ENCODE measurements at places on chromosomes 4 and X.

DNA sequence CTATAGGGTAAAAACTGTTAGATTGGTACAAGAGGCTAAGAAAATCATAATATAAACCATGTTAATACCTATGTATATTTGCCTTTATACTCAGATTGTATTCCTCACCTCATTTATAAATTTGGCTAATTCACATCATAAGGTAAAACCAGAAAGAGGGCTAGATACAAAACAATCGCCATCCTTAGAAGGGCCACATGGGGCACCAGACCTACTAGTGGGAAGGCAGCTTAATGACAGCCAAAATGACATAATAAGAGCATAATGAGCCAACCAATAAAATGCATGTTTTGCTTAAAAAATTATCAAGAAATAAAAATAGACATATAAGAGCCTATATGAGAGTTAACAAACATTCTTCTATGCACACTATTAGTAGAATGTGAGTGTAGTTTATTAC lies 107.3 kb upstream of the PRDX4 start:
- DNase-seq = no peak

- no peak for DNase-seq
Observed at GRCh38 chr4:86100539-86101215, 259.2 kb downstream of the MAPK10 start.

- DNase-seq = no peak
Observed at GRCh38 chr4:71257761-71258160, 81.1 kb upstream of the SLC4A4 start.

DNA sequence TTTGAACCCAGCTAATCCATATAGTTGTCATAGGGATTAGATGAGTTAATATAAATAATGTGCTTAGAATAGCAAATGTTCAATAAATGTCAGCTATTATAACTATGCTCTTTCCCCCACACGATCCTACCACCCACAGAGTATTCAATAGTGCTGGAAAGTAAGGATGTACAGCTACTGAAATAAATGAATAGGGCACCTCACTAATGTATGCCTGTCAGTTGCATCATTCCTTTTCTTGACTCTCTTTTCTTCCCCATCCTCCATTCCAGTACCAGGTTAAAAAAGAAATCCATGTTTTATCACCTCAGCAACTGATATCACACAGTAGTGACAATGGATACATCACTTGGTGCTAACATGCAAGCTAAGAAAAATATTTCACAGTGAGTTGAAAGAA lies 42.8 kb upstream of the GPM6B start:
- DNase-seq = no peak

DNA sequence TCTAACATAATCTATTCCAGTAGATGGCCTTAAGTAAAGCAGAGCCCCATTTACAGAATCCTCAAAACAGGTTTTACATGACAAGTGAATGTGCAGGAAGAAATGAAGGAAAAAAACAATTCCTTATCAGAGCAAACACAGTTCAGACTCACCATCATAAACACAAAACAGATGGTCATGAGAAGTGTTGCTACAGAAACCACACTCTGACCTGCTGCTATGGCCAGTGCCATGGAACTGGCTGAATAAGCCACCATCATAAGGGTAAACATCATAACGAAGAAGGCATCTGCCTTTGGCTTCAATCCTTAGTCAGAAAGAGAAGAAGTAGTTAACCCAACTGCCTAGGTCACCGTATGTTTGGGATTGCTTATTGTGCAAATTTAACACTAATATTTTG lies 61.1 kb downstream of the ABCG2 start:
- no peak for DNase-seq

DNA sequence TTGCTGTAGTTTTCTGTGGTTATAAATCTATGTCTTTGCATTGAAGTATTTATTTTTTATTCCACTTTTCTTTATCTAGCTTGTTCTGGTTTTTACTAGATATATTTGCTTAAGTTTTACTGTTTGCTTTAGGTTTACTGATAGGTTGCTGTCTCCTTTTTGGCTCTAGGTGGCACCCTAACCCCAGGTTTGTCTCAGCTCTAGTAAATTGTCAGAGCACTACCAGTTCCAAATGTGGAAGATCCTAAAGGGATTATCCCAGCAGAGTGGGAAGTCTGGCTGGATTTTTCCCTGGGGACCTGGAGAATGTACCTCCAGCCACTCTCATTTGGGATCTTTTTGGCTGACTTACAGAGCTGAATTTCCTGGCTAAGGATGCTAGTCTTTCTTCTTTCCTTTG lies 106.1 kb downstream of the PBDC1 start:
- peak; percentile 26 for DNase-seq

DNA sequence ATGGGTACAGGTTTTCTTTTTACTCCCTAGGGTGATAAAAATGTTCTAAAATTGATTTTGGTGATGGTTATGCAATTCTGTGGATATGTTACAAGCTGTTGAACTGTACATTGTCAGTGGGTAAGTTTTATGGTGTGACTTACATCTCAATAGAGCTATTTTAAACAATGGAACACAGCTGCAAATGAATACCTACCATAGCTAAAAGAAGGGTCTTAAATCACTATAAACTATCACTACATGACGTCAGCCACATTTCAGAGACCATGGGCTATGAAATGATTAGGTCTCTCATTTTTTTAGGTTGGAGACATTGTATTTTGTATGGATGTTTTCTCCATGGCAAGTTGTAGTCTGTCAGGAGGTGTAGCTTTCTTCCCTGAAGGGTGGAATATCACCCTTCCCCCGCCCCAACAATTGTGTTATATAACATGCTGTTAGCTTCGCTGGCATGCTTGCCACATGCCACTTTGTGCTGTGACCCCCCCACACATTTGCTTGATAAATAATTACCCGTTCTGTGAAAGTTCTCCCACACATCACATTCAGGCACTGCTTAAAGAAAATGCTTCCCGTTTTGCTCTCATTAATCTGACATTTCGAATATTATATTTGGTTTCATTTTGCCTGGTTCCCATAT lies 159.7 kb downstream of the ARHGAP10 start:
- DNase-seq = no peak

GRCh38 chrX:110250847-110251246 lies 67.0 kb downstream of the AMMECR1 start:
- no peak for DNase-seq

DNA sequence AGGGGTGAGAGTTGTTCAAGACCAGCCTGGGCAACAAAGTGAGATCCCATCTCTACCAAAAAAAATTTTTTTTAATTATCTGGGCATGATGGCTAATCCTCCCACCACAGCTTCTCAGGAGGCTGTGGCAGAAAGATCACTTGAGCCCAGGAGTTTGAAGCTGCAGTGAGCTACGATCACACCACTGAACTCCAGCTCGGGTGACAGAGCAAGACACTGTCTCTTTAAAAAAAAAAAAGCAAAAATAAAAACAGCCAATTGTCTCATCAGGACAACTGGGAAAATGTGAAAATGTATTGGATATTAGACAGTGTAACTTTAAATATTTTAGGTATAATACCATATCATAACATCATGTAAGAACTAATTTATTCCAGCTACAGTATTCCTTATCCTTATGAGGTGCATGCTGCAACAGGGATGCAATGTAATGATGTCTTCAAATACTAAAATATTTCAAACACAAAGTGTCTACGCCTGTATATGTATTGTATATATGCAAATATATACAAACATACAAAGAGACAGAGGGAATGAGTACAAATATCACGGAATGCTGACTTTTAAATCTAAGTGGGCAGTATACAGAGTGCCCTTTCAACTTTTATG lies 17.2 kb downstream of the FAM13A start:
- no peak for DNase-seq

- no peak for DNase-seq
Observed at GRCh38 chr4:175092114-175092513, 174.0 kb downstream of the ADAM29 start.

DNA sequence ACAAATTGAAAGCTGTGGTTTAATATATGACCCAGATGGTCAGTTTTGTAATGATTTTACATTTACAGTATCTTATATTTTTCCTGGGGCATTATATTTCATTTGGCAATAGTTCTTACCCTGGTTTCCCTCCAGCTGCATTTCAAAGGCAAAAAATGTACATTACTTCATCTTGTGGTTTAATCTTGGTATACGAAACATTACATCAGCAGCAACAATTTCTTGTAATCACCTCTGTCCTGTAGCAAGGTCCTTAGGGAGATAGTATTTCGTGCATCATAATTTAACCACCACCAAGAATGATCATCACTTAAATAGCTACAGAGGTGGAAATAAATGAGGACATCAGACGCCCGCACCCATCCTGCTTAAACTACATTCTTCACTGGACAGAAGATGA lies 48.8 kb downstream of the HS6ST2 start:
- no peak for DNase-seq

DNA sequence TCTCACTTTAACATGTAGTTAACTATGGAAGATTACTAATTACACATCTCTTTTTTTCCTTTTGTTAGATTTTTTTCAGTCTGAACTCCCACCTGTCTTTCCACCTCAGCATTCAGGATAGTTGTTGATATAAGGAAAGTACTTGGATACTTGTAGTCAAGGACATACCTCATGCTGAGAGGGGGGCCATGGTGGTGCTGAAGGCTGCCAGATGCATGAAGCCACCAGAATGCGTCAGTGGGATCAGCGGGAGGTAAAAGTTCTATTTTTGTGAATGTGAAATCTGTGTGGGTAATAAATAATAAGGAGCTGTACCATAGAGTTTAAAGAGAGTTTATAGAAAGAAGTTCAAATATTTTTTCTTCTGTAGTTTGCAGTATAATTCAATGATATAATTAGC lies 13.1 kb upstream of the NDST4 start:
- no peak for DNase-seq

- DNase-seq = peak; percentile 31
Observed at GRCh38 chr4:114077610-114078009, 98.2 kb upstream of the ARSJ start.

- DNase-seq = peak; percentile 45
Observed at GRCh38 chr4:146132445-146132844, 43.1 kb upstream of the LSM6 start.

DNA sequence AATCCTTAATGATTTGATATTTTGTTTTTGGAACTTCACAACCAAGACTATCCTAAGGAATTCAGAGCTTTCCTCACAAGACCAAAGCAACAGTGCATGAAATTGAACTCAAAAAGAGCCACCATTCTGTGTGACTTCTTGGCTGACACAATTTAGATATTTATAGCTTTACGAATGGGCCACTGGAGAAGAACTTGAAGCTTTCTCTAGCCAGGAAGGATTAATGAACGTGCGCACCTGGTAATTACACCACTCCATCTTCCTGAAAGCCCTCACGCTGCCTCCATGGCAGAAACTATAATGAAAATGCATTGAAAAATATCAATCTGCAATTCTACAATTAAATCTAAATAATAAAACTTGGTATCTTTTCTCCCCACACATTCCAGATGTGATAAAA lies 1057.8 kb downstream of the DMD start:
- DNase-seq = no peak

DNA sequence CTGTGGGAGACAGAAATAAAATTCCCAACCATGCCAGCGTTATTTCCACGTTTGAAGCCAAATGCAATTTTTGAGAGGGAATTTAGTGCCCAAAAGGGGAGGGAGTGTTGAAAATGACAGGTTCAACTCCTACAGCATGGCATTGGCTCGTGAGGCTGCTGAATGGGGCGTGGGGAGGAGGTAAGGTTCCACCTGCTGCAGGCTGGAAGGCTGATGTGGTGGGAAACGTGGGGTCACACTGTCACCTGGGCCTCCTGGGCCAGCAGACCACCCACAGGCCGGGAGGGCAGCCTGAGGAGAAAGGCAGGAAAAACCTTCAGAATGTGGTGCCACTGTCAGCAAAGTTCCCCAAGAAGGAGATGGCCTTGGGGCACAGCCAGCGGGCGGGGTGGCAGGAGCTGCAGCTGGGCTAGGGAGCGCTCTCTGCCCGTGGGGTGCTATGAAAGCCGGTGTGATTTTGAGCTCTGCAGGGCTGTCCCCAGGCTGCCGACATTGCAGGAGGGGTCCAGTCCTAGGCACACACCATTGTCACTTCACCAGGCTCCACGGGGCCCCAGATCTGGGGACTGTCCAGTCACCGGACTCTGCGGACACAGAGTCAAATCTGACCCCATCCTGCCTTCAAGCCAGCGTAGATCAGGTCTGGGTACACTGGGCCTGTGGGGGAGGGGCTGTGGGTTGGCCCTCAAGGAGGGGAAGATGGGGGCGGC lies 19.6 kb downstream of the MSANTD1 start:
- DNase-seq = no peak

DNA sequence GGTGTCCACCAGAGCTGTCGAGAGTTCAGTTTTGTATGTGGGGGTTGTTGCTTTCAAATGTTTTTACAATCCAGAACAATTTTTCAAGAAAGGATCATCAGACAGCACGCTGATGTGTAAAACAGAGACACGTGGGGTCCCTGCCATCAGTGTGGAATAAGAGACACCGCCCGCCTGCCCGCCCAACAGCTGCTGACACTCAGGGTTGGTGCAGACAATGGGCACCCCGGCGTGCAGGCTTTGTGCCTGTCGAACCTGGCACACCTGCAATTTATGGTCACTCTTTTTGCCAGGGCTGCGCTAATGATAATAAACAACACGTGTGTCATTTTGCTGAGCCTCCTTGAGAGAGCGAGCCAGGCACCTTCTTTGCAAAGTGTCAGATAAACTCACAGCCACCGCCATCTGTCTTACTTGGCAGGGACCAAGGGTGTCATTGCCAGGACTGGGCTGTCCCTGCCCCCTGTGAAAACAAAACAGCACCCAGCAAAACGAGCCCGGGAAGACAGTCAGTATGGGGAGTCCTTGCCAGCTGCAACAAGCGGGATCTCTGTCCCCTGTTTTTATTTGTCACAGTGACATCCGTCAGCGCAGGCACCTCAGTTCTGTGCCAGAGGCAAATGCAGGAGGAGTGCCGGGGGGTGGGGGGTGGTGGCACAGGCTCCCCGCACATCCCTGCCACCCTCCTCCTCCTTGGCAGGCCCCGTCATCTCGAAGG lies 69.1 kb downstream of the PSAPL1 start:
- no peak for DNase-seq

GRCh38 chrX:72254816-72255215 lies 16.0 kb upstream of the ERCC6L start:
- no peak for DNase-seq

- DNase-seq = no peak
Observed at GRCh38 chr4:76952656-76953582, 3.4 kb downstream of the SEPTIN11 start.

DNA sequence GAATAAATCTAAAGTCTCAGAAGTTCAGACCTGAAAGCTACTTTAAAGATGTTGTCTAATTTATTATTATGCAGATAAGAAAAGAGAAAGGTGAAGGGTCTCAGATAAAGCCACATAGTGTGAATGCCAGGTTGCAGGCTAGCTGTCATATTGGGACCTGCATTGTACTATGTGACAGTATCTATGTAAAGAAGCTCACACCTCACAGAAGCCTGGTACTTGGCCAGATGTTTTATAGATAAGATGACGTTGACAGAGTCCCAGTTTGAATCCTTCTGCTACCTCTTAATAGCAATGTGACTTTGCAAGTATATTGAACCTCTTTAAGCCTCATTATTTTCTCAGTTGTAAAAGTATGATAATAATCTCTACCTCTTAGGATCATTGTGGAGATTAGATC lies 227.0 kb downstream of the SPRY1 start:
- no peak for DNase-seq

- DNase-seq = no peak
Observed at GRCh38 chr4:56052481-56052880, 103.7 kb downstream of the CEP135 start.

- DNase-seq = no peak
Observed at GRCh38 chr4:112979881-112980421, 69.5 kb upstream of the ANK2 start.

Measured in COLO829 (cell line).